SIG-M5 (cell line): ENCODE measurements at places on chromosomes 1 and 21.
A peak's percentile ranks its signal among the peaks of the same experiment; 100 is the strongest.

- no peak for DNase-seq
These were observed 176.8 kb upstream of the SAMSN1 start for GRCh38 chr21:14722841-14723483.

GRCh38 chr1:64686828-64687724 is 57.8 kb upstream of the RAVER2 start:
- DNase-seq, result no peak

DNA sequence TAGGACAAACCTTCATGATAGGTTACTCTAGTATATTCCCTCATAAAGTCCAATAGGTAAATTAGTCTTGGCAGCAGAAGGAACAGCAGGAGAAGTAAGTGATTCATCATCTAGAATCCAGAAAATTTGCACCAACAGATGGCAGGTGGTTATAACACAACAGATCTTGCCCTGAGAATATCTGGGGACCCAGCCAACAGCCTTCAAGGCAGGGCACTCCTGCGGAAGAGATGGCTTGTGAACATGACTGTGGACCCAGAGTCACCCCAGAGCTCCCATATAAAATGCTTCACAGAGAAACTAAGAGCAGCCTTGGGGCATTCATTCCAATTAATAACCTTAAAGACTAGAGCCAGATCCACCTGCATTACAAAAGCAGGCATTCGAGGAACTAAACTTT is 7.9 kb upstream of the PLA2G2C start:
- DNase-seq, result no peak

GRCh38 chr1:174743654-174744561 is 255.8 kb upstream of the CACYBP start:
- DNase-seq, result no peak

DNA sequence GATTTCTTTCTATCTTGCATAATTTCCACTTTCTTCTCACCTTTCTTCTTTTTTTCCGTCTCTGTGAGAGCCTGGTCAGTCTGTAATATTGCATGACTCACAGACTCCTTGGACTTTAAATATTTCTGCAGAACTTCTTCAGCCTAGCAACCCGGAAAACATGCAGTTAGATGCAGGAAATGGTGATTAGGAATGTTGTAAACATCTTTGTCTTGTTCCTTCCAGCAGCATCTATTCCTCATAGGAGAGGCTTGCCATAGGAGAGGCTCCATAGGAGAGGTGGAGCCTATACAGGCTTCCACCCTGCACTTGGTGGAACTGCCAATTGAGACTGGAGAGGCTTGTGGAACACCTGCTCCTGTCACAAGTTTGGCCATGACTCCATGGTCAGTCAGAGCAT is 10.0 kb downstream of the GBP5 start:
- no peak for DNase-seq

- DNase-seq, result no peak
These were observed 32.7 kb upstream of the RAB4A start for GRCh38 chr1:229238231-229238630.

DNA sequence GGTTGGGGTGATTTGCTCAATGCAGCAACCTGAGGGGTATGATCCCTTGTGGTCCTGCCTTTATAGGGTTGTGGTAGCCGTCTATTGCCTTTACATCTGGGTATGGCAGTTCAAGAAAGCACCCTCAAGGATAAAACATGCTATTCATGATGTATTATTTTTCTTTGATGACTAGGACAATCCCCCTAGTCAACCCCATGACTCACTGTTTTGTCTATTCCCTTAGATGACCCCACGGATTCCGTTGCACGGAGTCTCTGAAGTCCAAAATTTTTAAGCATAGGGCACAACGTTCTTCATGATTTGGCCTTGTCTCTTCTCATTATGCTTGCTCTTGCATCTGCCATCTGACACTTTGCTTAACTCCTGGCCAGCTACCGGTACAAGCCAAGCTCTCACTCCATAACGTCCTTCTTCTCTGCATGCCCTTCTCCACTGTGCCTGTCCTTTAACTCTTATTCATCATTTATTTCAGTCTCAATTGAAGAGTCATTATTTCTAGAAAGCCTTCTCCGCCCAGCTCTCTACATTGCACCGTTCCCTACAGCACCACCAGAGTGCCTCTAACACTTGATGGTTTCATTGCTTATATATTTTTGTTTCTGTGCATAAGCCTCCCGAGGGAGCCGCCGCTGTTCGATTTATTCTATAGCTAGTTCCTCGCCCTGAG is 838 bp upstream of the DISP1 start:
- no peak for DNase-seq

- no peak for DNase-seq
These were observed 12.2 kb downstream of the NGF start for GRCh38 chr1:115325874-115326273.

DNA sequence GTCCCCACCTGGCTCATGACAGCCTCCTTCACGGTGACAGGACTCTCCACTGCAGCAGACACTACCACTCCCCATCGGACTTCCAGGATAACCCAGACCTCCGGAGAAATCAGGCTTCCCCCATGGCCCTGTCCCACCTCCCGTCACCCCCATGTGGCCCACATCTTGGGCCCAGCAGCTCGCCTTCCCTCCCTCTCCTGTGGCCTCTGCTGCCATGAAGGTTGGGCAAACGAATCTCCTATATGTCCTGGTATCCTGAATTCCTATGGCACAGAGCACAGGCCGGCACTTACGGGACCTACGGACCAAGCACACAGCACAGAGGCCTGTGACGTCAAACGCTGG is 82.0 kb downstream of the NPHP4 start:
- DNase-seq, result no peak

DNA sequence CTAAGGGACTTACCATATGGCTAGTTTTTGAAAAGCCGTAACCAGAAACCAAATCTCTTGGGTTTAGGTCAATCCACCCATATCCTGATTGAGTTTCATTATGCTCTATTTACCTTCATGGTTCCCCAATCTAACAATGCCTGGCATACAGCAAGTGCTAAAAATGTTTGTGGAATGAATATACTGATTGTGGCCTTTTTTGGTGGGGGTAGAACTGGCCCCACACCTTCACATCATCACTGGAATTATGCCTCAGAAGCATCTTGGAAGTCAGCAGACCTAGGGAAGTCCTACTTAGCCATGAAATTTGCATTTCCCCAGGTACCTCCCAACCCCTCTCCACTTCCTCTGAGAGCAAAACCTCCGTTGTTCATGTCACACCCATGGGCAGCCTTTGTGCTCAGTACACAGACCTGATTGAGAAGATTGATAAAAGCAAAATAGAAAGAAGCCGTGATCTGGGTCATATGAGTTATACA is 17.8 kb upstream of the SLAMF1 start:
- DNase-seq, result no peak

- DNase-seq, result no peak
These were observed 61.8 kb downstream of the EXTL2 start for GRCh38 chr1:100832694-100833428.

DNA sequence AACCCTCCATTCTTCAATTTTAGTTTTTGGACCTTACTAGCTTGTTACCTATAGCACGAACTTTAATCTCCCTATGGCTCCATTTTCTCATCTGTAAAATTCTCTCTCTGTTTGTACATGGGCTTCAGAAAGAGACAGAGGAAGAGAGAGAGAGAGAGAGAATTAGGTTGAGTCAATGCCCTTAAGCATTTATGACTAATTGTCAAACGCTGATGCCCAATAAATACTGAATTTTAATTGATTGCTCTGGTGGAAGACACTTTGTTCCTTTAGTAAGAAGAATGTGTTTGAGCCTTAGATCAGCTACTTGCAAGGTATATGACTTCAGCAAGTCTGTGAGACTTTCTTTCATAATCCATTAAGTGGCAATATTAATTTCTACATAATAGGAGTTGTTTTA is 743.1 kb upstream of the ADGRL4 start:
- no peak for DNase-seq

- no peak for DNase-seq
These were observed 3.2 kb downstream of the CCN1 start for GRCh38 chr1:85583611-85584263.

DNA sequence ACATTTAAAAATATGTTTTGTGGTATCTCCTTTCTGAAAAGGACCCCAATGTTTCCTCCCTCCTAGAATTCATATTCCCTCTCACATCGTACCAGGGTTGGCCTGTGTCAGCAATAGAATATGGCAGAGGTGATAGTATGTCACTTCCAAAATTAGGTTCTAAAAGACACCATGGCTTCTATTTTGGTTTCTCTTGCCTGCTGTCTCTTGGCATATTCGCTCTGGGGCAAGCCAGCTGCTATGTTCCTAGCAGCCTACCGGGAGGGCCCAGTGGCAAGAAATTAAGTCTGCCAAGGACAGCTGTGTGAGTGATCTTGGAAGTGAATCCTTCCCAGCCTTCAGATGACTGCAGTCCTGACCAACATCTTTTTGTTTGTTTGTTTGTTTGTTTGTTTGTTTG is 92.9 kb upstream of the PPM1J start:
- DNase-seq, result no peak

GRCh38 chr1:40386359-40386723 is 12.8 kb downstream of the SMAP2 start:
- DNase-seq, result no peak

- DNase-seq, result no peak
These were observed 9.3 kb upstream of the MMEL1 start for GRCh38 chr1:2642131-2642559.

GRCh38 chr1:12542138-12542465 is 75.9 kb downstream of the DHRS3 start:
- no peak for DNase-seq

- no peak for DNase-seq
These were observed 74.0 kb upstream of the ZBTB18 start for GRCh38 chr1:243977094-243977493.

GRCh38 chr21:32452641-32453040 is 40.1 kb downstream of the EVA1C start:
- no peak for DNase-seq

DNA sequence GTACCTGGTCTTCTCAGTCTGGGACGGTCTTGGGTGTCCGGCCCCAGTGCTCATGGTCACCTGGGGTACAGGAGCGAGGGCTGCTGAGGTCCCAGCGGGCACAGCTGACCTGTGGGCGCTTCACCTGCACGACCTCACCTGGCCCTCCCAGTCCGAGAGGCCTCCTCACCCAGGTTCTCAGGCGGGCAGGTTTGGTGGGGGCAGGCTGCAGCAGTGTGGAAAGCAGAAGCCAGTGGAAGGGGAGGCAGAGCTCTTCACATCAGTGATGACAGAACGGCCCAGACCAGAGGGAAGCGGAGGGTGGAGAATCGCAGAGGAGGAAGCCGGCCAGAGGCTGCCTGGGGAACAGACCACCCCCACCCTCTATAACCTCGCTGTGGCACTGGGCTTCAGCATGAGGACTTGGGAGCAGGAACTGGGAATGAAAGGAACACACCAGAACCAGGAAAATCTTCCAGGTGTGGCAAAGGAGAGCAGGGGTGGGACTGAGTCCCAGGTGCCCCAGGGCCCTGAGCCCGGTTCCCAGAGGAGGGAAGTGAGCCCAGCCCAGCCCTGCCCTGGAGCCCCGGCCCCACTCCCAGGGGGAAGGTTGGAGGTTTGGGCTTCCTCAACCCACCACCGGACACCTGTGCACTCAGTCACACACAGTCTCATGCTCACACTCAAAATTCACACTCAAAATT is 265.2 kb upstream of the VAMP3 start:
- no peak for DNase-seq

GRCh38 chr1:167328816-167329483 is 108.3 kb downstream of the POU2F1 start:
- peak; percentile 93 for DNase-seq

- DNase-seq, result no peak
These were observed 5.8 kb downstream of the ELF3 start for GRCh38 chr1:202016022-202016810.

DNA sequence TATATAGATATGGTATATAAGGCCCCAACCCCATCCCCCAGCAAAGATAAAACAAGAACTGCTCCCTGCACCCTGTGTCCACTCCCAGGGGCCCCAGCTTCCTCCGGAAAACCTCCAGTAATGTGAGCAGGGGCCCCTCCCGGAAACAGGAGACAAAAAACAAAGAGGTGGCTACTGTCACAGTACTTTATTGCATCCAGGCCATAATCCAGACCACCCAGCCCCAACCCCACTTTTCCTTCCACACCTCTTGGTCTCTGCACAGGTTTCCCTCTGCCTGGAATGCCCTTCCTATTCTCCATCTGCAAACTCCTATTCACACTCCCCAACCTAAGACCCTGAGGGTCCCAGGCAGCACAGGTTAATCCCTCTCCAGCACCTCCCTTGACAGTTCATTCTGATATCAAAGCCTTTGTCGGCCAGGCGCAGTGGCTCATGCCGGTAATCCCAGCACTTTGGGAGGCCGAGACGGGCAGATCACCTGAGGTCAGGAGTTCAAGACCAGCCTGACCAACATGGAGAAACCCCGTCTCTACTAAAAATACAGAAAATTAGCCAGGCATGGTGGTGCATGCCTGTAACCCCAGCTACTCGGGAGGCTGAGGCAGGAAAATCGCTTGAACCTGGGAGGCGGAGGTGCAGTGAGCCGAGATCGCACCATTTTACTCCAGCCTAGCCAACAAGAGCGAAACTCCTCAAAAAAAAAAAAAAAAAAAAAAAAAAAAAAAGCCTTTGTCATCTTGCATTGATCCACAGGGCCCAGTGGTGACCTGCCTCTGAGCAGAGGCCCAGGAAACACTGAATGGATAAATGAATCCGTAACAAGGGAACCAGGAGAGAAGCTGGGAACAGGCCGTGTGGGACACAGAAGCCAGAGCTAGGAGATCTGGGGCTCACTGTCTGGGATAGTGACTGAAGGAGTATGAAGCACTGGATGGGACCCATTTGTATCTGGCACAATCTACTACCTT is 2.3 kb upstream of the AUNIP start:
- DNase-seq, result no peak

DNA sequence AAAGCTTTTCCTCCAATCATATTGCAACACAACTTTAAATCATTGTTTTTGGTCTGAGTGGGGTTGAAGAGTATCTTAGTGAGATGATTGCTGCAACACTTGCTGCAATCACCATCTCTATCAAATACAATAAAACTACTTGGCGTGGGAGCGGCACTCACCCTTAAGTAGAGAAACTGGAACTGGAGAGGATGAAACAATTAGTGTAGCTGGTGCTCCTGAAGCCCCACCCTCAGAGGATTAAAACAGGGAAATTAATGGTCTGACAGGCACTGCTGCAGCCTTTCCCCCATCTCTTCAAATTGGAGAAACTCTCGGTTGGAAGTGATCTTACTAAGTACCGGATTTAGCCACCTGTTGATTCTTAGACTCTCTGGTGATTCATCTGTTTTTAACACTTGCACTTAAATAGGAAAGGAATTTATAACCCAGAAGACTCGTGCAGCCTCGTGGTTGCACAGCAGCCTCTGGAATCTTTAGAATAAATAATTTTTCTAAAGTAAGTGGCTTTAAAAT is 80.5 kb upstream of the KIF26B start:
- DNase-seq, result no peak

GRCh38 chr1:117646007-117646811 is 40.4 kb downstream of the TENT5C start:
- no peak for DNase-seq

GRCh38 chr1:184034761-184035379 is 2.7 kb downstream of the COLGALT2 start:
- no peak for DNase-seq
